Breast epithelium (tissue), 4 donors: ENCODE measurements at places on chromosomes 7 and 10.

DNA sequence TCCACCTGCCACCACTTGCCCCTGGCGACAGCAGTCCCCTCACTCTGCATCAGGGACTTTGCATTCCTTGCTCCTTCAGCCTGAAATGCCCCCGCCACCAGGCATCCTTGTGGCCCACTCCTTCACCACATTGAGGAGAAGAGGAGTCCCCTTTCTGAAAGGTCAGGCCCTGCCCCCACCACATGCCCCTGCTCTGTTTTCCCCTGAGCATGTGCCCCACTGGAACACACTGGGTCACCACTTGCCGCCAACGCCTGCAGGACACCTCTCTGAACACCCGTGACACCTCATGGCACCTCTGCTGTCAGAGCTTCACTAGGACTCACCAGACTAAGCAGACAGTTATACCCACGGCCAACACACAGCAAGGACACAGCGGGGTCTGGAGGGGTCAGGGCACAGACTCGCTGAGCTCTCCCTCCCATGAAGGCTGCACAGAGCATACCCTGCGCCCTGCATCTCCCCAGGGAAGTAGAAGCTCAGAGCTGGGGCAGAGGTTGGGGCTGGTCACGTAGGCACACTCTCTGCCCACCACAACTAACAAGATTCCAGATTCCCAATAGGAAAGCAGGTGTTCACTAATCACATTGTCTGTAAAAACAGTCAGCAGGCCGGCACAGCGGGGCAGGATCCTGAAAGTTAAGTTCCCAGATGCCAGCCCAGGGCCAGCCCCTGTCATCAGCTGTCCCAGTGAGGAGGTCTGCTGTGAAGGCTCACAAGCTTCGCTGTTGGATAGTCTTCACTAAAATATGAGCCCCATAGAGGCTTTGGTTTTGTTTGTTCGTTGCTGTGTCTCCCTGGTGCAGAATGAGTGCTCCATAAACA lies 5.8 kb upstream of the AOC1 start:
- DNase-seq, result no peak

DNA sequence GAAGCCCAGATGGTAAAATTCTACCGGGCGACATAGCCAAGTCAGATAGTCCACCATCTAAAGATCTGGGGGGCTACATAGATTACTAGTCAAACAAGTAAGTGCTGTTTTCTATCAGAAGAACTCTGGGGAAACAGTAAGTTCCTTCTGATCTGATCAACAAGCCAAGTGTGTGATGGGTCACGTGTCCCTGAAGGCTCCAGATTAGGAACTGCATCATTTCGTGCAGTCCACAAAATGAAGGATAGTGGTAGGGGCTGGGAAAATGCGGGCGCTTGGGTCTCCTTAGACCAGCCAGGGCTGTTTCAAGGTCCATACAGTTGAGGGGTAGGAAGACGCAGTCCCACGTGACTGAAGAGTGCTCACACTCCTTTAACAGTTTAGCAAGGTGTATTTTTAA lies 1.8 kb upstream of the CHN2 start:
- no peak for DNase-seq

- DNase-seq, result no peak
Measured at GRCh38 chr7:29410996-29411395, 152.6 kb upstream of the PRR15 start.

DNA sequence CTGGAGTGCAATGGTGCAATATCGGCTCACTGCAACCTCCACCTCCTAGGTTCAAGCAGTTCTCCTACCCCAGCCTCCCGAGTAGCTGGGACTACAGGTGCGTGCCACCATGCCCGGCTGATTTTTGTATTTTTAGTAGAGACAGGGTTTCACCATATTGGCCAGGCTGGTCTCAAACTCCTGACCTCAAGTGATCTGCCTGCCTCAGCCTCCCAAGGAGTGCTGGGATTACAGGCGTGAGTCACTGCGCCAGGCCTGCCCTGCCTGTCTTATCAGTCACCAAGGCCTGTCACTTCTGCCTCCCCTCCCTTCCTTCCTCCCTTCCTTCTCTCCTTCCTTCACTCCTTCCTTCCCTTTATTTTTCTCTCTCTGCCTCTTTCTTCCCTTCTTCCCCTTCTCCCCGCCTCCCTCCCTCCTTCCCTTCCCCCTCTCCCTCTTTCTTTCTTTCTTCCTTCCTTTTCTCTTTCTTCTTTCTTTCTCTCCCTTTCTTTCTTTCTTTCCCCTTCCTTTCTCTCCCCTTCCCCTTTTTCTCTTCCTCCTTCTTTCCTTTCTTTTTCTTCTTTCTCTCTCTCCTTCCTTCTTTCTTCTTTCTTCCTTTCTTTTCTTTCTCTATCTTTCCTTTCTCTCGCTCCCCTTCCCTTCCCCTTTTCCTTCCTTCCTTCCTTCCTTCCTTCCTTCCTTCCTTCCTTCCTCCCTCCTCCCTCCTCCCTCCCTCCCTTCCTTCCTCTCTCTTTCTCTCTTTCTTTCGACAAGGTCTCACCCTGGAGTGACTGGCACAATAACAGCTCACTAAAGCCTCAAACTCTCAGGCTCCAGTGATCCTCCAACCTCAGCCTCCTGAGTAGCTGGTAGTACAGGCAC lies 3.1 kb upstream of the ST7 start:
- no peak for DNase-seq

DNA sequence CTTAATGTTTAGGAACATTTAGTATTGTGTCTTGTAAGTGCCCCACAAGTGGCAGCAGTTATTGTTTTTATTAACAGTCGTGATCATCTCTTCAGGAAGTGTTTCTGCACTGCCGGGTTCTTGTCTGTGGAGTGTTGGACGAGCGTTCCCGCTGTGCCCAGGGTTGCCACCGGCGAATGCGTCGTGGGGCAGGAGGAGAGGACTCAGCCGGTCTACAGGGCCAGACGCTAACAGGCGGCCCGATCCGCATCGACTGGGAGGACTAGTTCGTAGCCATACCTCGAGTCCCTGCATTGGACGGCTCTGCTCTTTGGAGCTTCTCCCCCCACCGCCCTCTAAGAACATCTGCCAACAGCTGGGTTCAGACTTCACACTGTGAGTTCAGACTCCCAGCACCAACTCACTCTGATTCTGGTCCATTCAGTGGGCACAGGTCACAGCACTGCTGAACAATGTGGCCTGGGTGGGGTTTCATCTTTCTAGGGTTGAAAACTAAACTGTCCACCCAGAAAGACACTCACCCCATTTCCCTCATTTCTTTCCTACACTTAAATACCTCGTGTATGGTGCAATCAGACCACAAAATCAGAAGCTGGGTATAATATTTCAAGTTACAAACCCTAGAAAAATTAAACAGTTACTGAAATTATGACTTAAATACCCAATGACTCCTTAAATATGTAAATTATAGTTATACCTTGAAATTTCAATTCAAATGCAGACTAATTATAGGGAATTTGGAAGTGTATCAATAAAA lies 22.2 kb downstream of the PLA2G12B start:
- no peak for DNase-seq

- no peak for DNase-seq
Measured at GRCh38 chr10:24168258-24169170, 40.4 kb upstream of the KIAA1217 start.

DNA sequence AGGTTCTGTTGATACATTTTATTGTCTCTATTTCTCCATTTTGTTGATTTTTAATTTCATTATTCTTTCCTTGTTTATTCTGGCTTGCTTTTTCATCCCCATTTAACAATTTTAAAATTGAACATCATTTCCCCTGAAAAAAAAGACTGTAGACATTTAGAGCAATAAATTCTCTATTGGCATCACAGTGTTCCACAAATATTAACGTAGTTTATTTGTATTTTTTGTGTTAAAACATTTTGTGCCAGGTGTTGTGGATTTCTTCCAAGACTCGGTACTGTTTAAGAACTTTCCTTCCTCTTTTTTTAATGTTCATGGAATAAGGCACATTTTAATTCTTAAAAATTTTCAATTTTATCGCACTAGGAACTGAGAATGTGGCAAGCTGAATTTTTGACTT lies 156.1 kb upstream of the NPY start:
- DNase-seq, result no peak

- DNase-seq, result no peak
Measured at GRCh38 chr10:92382631-92383030, 91.7 kb downstream of the MARCHF5 start.

DNA sequence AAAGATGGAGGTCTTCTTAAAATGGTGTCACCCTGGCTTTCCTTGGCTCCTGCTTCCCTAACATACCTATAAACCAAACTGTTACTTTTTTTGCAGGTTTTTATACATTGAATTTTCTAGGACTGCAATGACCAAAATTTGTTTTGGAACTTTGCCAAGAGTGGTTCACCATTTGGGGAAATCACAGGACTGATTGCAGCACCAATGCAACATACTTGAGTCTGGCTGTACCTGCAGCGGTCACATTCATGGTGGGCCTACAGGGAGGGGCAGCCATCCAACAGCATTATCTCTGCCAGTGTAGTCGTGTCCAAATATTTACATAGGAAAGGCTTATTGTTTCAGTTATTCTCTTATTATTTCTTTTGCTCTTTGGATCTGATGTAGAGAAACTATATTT lies 69.0 kb downstream of the HACD1 start:
- DNase-seq, result no peak

GRCh38 chr7:44377681-44378421 lies 52.5 kb upstream of the CAMK2B start:
- DNase-seq, result no peak

DNA sequence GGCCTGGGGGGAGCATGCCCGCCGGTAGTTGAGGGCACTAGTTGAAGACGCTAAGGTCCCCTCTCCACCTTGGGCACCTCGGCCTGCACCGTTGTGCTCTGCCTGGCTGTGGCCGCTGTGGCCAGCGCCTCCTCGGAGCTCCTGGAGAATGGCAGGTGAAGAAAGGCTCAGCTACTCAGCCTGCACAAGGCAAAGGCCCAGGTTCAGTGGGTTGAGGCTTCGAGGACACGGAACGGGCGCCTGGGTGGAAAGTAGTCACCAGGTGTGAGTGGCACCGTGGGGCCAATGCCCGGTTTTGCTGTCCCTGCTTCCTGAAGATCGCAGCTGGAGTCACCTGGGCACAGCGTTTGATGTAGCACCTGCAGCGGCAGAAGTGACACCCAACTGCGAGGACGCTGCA lies 12.4 kb upstream of the ZNF716 start:
- DNase-seq, result no peak

DNA sequence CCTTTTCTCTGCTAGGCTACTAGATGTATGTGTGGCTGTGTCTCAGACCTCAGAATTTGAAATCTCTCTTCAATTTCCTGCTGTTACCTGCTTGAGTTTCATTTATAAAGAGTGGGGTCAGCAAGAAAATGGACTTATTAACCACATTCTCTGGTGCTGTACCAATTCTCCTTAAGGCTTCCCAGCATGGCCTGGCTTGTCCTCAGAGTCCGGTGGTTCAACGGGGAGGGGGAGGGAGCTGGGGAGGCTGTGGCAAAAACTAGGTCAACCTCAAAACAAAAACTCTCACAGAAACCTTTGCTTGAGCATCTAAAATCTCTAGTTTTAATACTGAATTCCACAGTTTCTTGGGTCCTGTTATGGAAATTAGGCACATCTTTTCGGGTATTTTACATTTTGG lies 389.1 kb upstream of the COBL start:
- no peak for DNase-seq

DNA sequence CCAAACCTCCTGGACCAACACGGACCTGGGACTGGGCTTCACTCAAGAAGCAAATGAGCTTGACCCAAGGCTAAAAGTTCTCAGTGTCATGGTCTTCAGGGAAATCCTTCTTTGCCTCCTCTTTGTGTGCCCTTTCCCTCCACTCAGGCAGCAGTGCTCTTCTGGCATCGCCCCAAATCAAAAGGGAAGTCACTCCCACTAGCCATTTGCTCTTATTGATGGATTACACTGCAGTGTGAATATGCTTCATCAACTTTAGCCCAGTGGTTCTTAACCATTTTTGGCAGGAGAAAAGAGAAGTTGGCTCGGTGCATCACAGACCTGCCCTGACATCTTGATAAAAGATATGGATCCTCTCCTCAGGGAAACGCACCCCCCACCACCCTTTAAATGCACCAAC lies 19.2 kb upstream of the IKZF1 start:
- no peak for DNase-seq

DNA sequence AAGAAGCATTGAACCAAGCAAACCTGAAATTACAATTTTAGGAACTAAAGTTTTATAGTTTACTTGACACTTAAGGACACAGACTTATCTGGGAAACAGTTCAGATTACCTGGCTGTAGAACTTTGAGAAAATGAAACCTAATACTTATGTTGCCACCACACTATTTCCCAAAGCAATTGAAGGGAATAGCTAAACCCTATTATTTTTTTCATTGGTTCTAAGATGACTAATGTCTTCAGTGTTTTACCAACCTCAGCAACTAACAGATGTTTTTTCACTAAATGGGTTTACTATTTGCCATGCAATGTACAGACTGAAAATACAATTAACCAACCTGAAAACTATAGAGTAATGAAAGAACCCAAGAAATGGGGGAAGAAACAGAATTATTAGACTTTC lies 689.6 kb downstream of the SORCS1 start:
- DNase-seq, result no peak

DNA sequence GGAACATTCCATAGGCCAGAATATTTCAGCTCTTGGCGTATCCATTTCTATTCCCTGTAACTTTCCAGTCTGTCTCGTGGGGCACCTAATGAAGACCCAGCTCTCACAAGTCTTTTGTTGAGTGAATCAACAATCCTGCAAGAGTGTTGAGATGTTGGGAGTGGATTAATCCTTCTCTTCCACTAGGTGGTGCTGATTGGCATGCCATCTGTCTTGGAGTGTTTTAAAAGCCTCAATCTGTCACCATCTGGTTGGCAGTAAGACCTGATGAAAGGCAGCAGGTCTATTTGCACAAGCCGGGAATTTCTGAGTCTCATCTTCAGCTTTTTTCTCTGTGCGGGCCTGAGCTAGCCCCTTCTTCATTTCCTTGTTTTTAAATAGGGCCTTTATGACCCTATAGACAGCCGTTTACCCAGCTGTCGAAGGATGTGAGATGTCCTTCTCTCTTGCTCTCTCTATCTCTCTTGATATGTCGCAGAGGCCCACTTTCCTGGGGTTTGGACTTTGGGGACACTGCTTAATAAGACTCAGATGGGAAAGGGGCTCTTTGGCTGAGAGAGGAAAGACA lies 180.5 kb downstream of the ZNF365 start:
- DNase-seq, result no peak

DNA sequence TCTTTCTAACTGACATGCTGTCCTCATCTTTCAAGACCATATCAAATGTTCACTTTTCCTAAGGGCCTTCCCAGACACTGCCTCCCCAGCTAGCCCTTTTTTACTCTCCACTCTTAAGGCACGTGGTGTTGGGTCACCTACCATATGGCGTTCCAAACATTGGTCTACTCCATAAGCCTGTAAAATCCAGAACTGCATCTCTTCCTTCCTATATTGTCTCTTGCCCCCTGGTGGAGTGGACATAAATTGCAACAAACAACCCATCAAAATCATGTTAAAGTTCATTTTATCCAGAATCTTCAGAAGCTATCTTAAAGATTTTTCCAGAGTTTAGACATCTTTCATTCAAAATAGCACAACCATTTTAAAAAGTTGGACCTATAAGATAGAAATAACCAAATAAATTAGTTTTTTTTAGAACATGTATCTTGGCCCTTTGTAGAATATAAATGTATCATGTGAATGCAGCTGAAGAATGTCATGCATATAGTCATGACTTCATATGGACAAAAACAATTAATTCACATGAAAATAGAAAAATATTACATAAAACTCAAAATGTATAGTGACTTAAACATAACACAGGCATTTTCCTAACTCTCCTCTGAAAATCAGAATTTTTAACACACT lies 180.6 kb upstream of the CHRM2 start:
- no peak for DNase-seq
